ENCODE measurements at places on chromosomes 4 and X.

GRCh38 chr4:30630431-30630830 is 89.7 kb upstream of the PCDH7 start:
- no peak for DNase-seq

DNA sequence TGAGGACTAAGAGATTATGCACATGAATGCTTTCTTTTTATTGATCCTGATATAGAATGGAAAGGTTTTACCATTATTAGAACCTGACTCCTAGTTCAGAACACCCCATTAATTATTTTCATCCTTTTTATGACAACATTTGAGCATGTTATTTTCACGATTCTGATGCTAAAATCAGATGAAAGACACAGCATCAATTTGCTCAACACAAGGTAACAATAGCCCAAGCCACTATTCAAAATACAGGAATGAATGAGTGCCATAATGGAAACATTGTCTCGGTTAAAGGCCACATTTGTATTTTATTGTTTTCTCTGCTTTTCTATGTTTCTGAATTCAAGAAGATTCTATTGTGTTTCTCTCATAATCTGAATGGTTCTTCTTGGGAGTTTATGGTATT is 126.3 kb upstream of the POF1B start:
- no peak for DNase-seq

GRCh38 chr4:185672618-185673017 is 137.3 kb upstream of the PDLIM3 start:
- no peak for DNase-seq

DNA sequence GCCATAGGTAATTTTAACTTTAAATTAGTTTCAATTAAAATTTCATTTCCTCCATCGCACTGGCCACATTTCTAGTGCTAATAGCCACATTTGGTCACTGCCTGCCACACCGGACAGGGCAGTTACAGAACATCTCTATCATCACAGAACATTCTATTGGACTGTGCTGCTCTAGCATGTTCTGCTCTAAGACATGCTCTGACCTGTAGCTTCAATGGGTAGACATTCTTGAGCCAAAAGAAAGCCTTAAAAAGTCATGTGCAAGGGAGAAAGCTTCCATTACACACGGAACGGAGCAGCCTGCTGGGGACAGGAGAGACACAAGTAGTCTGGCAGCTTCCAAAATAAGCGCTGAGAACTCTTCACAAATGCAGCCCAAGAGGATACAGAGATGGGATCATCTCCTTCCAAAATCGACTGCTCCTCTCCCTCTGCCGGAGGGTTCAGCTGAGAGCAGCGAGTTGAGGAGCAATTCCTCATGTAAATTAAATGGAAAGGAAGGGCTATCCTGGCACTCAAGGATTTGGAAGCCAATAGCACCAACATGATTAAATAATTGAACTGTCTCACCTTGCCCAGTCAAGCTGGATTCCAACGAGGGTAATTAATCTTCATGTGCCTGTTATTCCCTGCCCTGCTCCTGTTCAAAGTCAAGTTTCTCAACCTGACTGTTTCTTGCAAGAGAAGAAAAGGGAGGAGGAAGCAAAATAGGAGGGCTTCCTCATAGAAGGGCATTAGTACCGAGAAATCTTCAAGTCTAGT is 336.4 kb upstream of the NOCT start:
- DNase-seq, result no peak

DNA sequence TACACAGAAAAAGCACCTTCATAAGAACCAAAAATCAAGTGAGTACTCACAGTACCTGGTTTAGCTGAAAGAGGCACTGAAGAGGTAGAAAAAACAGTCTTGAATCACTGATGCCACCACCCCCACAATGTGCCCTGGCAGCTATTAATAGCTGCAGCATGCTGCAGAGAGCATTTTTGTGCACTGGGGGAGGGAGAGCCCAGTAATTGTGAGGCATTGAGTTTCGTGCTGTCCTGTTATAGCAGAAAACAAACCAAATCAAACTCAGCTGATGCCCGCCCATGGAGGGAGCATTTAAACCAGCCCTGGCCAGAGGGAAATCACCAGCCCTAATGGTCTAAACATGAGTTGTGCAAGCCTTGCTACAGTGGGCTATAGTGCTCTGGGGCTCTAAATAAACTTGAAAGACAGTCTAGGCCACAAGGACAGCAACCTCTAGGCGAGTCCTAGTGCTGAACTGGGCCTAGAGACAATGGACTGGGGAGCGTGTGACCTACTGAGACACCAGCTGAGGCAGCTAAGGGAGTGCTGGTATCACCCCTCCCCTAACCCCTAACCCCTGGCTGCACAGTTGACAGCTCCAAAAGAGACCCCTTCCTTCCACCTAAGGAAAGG is 106.3 kb upstream of the TMLHE start:
- no peak for DNase-seq

GRCh38 chr4:85833302-85833701 is 358.4 kb downstream of the ARHGAP24 start:
- no peak for DNase-seq

GRCh38 chrX:21225643-21226042 is 148.6 kb upstream of the CNKSR2 start:
- DNase-seq, result no peak

DNA sequence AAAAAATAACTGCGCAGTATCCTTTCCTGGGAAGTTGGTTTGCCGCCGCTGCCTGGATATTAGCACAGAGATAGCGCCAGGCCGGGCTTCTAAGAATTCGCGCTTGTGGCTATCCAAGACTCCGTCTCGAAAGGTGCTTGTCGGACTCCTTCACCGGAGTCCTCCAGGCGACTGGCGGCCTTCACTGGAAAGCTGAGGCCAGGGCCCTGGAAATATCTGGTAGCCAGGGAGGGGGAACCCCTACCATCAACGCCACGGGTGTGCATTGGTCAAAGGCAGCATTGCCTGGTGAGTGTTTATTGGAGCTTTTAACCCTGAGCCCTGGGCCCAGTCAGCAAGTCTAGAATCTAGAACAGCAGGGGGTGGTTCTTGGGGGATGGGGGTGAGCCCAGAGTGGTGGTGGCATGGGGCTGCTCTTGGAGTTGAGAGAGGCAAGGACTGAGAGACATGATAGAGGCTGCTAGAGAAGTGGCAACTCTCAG is 577 bp upstream of the PIM2 start:
- DNase-seq, result no peak

- no peak for DNase-seq
Measured at GRCh38 chr4:1342003-1342402, 5.0 kb upstream of the UVSSA start.

- no peak for DNase-seq
Measured at GRCh38 chr4:135718019-135718418, 1516.4 kb upstream of the PABPC4L start.

DNA sequence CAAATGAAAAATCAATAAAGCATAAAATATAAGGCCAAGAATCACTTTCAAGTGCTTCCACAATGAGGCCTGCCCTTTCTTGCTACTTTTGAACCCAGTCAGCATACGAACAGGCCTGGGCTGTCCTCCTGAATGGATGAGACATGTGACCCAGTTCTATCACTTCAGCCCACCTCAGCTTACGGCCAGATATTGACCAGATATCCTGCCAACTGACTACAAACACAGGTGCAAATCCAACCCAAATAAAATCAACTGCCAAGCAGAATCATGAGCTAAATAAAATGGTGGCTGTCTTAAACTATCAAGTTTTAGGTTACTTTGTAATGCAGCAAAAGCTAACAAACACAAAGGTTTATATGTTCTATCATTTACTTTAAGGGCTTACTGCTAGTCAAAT is 53.7 kb downstream of the PDS5A start:
- DNase-seq, result no peak

- no peak for DNase-seq
Measured at GRCh38 chr4:17027495-17027894, 129.1 kb upstream of the LDB2 start.

GRCh38 chrX:47175588-47175980 is 18.0 kb upstream of the UBA1 start:
- DNase-seq, result no peak

DNA sequence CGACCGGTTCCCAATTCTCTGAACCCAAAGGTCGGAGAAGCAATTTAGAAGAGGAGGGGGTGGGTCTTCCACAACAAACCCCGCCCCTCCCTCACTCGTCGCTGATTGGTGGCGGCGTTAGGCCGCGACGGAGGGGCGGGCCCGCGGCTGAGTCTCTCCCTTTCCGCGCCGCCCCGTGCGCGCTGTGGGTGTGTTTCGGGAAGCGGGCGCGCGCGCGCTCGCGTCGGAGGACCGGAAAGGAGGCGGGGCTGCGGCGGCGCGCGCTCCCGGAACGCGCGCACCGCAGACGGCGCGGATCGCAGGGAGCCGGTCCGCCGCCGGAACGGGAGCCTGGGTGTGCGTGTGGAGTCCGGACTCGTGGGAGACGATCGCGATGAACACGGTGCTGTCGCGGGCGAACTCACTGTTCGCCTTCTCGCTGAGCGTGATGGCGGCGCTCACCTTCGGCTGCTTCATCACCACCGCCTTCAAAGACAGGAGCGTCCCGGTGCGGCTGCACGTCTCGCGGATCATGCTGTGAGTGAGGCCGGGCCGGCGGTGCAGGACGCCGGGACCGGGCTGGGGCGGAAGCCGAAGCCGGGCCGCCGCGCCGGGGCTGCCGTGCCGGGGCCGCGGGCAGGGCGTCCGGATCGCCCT is at the start of gene SPCS3:
Gene SPCS3, plus strand, starts transcription at position 263 of the 636 bp plus-strand sequence. Its CDS starts 111 bp downstream, at position 374.
- peak; percentile 93 for DNase-seq

DNA sequence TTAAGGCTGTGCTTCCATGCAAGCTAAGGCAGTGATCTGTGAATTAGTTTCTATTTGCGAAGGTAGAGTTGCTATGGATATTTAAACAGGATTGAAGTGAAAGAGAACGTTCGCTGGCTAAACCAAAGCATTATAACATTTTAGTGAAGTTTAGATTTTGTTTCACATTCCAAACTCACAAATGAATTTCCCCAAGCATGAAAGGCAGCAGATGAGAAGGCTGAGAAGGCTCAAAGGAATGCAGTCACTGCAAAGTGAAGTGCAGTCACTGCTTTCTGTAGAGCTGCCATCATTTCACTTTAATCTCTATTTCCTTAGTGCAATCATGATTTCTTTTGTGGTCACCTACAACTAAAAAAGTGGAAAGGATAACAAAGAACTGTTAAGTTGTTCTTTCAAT is 334.7 kb upstream of the NR3C2 start:
- DNase-seq, result no peak

DNA sequence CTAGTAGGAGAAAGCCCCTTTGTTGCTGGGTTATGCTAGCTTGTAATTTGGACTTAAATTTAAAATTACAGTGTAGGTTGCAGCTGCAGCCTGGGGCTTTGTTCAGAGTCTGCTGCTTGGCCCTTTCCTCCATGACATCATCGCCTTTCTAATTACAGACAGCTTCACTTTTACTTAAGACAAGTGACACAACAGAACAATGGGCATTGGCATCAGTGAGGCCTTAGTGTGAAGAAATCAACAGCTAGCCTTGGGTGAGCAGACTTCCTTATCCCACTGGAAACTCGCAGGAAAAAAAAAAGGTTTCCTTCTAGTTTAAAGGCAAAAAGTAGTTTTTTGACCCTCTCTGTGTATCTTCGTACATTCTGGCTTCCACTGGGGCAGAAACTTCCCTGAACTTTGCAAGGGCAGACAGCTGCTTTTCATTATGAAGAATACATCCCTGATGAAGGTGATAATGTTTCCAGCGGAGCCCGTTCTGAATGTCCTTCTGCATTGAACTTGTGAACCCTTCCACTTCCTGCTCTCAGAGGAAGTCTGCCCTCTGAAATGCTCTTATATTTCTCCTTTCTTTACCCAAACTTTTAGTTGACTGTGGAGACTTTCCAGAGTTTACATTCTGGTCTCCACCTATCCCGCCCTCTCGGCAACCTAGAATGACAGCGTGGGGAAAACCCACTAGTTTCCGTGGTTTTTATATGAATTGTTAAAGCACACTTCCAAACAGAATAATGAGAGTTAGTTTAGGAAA is 123.2 kb upstream of the FAM9C start:
- no peak for DNase-seq

DNA sequence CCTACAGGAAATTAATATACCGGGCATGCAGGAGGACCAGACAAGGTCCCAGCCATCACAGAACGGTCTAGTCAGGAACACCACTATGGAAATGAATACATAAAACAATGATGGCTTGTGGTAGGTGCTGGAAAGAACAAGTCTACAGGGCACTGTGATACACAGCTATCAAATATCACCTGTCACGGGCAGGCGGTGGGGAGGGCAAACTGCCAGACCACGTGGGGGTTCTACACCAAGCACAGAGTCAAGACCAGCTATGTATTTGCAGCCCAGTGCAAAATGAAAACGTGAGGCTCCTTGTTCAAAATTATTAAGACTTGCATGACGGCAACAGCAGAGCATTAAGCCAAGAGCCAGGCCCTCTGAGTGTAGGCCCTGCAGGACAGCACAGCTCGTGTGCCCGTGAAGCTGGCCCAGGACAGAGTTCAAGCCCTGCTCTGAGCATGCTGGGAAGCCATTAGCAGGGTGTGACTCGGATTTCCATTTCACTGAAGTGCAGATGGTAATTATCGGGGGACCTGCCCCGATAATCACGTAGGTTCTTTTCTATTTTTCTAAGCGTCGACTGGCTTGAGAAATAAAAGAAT is 83.6 kb downstream of the JAKMIP1 start:
- no peak for DNase-seq

DNA sequence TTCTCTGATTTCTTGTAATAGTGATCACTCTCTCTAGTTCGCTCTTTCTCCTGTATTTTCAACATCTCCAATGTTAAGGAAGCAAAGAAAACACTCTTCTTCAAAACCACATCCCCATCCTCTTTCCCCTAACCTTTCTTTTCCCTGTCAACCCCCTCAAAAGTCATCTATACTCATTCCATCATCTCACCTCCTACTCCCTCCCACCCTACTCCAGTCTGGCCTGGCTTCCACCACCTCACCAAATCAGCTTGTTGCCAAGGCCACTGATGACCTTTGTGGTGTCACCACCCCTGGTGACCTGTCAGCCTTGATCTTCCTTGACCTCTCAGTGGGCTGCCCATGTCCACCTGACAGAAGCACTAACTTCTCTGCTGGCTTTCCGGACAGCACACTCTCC is 2.3 kb downstream of the FAM3A start:
- DNase-seq, result no peak

GRCh38 chrX:44896876-44897186 is 23.8 kb downstream of the KDM6A start:
- no peak for DNase-seq

GRCh38 chr4:85968945-85969819 is 390.7 kb downstream of the MAPK10 start:
- DNase-seq, result no peak

DNA sequence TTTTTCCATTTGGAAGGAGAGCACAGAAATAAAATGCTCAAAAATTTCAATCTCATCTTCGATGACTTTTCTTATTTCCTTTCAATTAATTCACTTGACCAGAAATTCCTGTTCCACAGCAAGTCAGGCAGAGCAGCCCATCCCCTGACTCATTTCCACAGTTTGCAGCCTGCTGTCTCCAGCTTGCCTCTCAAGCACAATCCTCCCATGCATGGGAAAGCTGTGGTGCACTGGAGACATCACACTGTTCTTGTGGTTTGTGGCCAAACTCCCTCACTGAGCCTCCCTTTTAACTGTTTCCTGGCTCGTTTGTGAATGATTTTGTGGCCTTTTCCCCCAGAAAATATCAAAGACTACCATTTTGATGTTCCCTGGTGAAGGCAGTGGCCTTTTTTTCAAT is 114.0 kb upstream of the ENPEP start:
- DNase-seq, result no peak

- DNase-seq, result no peak
Measured at GRCh38 chr4:89765966-89766365, 71.0 kb downstream of the SNCA start.

Measured in stimulated activated CD4-positive, alpha-beta T cell treated with anti-CD3 and anti-CD28 coated beads, Interleukin-15, amount 100 ng/mL, for 1 hour (primary cell).